SJCRH30 (cell line): ENCODE measurements at places on chromosomes 4 and X. TPM values are rescaled to one million over a fixed set of nuclear protein-coding genes. Genes with fewer than 3 reads are reported as not detected.
A peak's percentile ranks its signal among the peaks of the same experiment; 100 is the strongest.

GRCh38 chr4:61431131-61431530 lies 231.0 kb downstream of the ADGRL3 start:
- H3K4me1 ChIP-seq, result no peaks in the 10 kb centered on the region
- no peaks in the 10 kb centered on the region for H3K27me3 ChIP-seq
- H3K36me3 ChIP-seq, result no peaks in the 10 kb centered on the region

DNA sequence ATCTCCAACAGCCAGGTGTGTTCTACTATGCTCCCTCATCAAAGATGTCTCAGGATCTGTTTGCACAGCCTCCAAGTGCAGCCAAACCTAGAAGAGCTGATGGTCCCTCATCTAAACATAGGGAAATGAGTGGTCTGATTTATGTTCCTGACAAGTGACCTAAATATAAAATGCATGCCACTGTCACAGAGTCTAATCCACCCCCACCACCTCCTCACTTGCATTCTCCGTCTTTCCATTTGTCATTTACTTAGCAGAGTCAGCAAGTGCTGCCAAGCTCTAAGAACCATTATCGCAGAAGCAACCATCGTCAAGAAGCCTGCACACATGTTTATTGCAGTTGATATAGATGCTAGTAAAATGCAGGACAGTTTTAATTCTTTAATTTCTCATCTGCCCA lies 33.1 kb upstream of the VCX3A start:
- no peaks in the 10 kb centered on the region for H3K36me3 ChIP-seq
- DNase-seq, result no peak
- no peak overlapping the region for H3K27ac ChIP-seq
- no peak overlapping the region for H3K4me3 ChIP-seq
- no peaks in the 10 kb centered on the region for H3K27me3 ChIP-seq

- H3K27ac ChIP-seq, result peak overlapping the region; percentile 84
- H3K4me1 ChIP-seq, result peaks cover 24% of the 10 kb centered on the region
- H3K4me3 ChIP-seq, result no peak overlapping the region
- peak; percentile 73 for DNase-seq
- H3K36me3 ChIP-seq, result peaks cover 2% of the 10 kb centered on the region; the same call in 1 of the 2 replicates
- no peaks in the 10 kb centered on the region for H3K27me3 ChIP-seq
Measured at GRCh38 chr4:55393461-55394320, 2.1 kb upstream of the TMEM165 start.

GRCh38 chrX:16578218-16578617 lies 71.7 kb upstream of the S100G start:
- no peaks in the 10 kb centered on the region for H3K27me3 ChIP-seq
- no peak for DNase-seq
- H3K27ac ChIP-seq, result no peak overlapping the region
- H3K4me3 ChIP-seq, result no peak overlapping the region
- no peaks in the 10 kb centered on the region for H3K36me3 ChIP-seq
- H3K4me1 ChIP-seq, result no peaks in the 10 kb centered on the region

DNA sequence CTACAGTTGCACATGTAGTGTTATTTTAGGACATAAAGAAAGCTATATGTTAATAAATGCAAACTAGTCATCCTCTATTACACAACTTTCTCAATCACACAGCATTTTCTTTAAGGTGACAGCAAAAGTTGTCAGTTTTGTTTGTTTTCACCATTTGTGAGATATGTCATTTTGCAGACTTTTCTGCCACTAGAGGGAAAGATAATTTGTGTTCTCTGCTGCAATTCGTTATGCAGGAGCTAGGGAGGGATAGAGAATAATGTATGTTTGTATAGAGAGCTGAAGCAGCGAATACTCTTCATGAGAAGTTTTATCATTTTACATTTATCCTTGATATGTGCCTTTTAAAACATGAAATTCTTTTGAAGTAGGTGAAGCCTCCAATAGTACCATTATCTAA lies 670.6 kb upstream of the ATOH1 start:
- no peak overlapping the region for H3K27ac ChIP-seq
- no peak for DNase-seq
- no peaks in the 10 kb centered on the region for H3K4me1 ChIP-seq

DNA sequence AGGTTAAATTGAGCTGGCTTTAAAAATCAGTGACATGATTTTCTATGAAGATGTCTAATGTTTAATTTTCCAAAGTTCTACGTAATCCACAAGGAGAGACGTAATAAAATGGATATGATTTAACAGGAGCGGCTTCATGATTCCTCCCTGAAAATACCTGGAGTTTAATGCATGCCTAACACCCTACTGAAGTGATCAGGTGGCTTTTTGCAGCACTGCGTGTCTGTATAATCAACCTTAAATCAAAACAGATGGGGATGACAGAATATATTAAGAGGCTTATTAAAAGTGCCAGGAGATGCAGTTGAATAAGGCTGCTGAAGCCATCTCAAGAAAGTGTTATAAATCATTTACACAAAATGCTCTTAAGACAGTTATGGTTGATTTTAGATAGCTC lies 112.4 kb upstream of the TLR3 start:
- no peak overlapping the region for H3K27ac ChIP-seq
- no peaks in the 10 kb centered on the region for H3K27me3 ChIP-seq
- no peaks in the 10 kb centered on the region for H3K36me3 ChIP-seq
- H3K4me3 ChIP-seq, result no peak overlapping the region
- no peak for DNase-seq

Gene JCHAIN
- not detected in 2 replicates for total RNA-seq

Gene SERPINA7
- not detected in 2 replicates for total RNA-seq
